ENCODE measurements at places on chromosomes 6 and 20.

- no peak for DNase-seq
These were observed 99.5 kb downstream of the CD164 start for GRCh38 chr6:109282756-109283155.

GRCh38 chr20:45823949-45824835 lies 2.9 kb downstream of the TNNC2 start:
- peak; percentile 11 for DNase-seq

- DNase-seq: no peak
These were observed 144.2 kb downstream of the PREX1 start for GRCh38 chr20:48683467-48684175.

GRCh38 chr6:77837034-77837784 lies 184.4 kb downstream of the MEI4 start:
- peak; percentile 49 for DNase-seq

DNA sequence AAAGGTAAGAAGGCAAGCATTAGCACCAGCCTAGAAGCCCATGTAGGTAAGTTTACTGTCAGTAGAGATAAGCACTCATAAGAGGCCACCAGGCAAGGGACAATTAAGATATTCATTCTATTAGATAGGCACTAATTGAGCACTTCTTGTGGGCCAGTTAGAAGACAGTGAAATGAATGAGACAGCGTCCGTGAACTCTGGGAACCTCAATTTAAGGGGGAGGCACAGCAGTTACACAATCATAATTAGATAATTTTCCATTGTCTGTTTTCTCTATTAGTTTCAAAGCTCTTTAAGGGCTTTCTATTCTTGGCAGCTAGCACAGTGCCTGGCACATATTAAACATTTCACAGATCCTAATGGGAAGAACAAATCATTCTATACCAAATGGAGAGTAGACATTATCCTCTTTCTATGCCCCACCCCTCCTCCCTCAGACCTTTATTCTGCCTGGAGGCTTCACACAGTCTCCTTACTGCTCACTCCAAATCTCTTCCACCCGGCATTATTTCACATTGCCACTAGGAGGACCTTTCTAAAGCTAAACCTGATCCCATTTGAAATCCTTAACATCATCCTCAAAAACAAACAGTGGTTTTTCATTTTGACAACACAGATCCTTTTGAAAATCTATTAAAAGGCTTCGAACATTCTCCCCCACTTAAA lies 529.6 kb downstream of the ADGRB3 start:
- DNase-seq: no peak

GRCh38 chr6:12289365-12289919 lies 719 bp upstream of the EDN1 start:
- no peak for DNase-seq

- DNase-seq: no peak
These were observed 30.8 kb upstream of the CD2AP start for GRCh38 chr6:47446669-47447330.

GRCh38 chr6:136609873-136610706 lies 59.9 kb upstream of the MAP7 start:
- peak; percentile 96 for DNase-seq

GRCh38 chr6:42727627-42728026 lies 5.2 kb upstream of the PRPH2 start:
- DNase-seq: no peak

- no peak for DNase-seq
These were observed 170.7 kb downstream of the TAF4 start for GRCh38 chr20:61895016-61895415.

DNA sequence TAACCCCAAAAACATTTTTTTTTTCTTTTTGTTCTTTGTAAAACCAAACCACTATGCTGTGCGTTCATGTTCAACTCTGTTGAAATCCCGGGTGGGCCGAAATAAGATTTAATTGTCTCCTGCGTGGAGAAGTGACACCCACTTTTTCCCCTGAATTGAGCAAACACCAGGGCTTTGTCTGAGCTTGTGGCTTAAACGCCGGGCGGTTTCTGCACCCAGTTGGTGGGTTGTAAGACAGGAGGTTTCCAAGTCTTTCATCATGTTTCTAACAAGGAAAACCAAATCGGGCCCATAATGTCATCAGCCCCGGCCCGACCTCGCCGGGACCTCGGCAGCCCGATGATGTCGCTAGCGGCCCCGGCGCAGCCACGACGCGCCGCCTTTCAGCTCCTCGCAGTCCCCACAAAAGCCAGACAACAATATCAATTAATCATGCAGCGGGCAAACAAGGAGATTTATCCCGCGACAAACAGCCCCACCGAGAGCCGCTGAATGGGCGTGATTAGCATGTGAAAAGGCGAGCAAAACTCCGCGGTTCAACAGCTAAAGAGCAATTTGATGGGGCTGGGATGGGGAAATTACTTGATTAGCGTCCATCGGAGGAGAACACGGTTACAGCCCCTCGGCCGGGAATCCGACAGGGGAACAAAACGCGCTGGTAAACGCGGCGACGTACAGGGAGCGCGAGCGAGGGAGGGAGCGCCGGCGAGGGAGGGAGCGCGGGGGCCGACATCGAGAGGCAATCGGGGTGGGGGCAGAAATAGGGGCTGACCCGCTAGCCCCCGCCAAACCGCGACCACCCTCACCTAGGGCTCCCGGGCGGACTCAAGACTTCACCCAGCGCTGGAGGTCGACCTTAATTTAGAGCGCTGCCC lies 5.3 kb downstream of the LINC00237 start:
- peak; percentile 39 for DNase-seq

GRCh38 chr6:113281431-113281830 lies 575.7 kb upstream of the MARCKS start:
- DNase-seq: no peak

DNA sequence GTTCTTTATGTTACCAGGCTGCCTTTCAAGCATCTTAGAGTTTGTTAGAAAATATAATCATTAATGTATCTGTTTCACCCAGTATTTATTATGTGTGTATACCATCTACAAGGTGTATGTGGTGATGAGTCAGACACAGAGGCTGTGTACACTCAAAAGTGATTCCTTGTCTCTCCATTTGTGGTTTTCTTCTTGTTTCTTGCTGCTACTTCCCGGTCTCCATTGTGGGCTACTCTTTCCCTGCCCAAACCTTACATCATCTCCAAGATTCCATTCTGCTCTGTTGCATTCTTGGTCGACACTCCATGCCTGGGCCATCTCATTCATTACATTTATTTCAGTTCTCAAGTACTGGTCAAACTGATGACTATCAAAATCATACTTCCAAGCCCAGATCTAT lies 182.2 kb upstream of the STXBP5 start:
- DNase-seq: no peak

DNA sequence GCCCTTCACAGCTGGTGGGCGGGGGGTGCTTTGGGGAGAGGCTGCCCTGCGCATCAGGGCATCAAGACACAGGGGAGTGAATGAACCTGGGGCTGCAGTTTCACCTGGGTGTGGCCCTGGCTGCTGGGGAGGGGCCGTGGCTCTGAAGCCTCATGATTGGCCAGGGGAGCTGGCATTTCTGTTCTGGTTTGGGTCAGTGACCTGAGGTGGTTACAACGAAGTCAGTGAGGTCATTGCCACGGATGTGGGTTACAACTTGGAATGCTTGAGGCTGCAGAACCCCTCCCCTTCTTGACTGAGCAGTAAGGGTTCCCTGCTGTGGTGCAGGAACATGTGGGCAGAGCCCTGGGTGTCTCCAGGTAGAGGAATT lies 3.0 kb downstream of the TCEA2 start:
- no peak for DNase-seq

DNA sequence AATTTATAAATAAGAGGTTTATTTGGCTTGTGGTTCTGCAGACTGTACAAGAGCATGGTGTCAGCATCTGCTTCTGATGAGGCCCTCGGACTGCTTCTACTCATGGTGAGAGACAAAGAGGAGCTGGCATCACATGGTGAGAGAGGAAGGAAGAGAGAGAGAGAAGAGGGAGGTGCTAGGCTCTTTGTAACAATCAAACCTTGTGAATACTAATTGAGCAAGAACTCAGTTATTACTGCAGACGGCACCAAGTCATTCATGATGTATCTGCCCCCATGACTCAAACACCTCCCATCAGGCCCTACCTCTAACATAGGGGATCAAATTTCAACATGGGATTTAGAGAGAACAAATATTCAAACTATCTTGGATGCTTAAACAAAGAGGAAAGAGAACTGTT lies 6.3 kb upstream of the SIRPG start:
- DNase-seq: no peak

DNA sequence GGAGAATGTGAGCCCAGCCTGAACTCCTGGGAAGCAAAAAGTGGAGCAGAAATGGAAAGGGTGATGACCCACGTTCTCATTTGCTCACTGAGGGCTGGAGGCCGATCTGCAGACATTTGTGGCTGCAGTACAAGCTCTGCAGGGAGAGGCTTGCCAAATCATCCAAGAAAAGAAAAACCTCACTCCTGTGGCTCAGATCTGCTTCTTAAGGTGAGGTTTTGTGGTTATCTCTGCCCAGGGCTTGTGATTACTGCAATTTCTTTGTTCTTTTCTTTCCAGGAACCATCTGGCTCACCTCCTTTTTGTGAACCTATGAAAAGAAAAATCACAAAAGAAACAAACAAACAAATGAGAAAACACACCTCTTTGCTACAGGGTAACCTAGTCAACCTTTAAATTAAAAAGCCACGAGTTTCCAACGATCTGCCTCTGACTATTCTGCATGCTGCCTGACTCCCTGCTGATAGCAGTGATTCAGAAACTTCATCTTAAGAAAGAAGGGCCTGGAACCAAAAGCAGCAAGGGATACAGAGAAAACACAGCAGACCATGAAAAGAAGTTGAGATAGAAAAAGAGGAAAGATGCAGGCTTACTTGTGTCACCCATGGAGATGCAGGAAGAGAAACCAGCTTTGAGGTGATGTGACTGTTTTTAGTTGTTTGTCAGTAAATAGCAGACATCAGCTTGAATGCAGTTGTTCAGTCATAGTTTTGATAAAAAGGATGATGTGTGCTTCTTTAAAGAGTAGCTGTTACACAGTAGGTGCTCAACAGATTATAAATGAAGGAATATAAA lies 165.1 kb downstream of the LMBRD1 start:
- DNase-seq: no peak
